ENCODE measurements at places on chromosomes 16 and 17. TPM values are rescaled to one million over a fixed set of nuclear protein-coding genes. Genes with fewer than 3 reads are reported as not detected.
A peak's percentile ranks its signal among the peaks of the same experiment; 100 is the strongest.

- no peak for DNase-seq
These were observed 276.7 kb downstream of the FTO start for GRCh38 chr16:53980675-53981074.

- DNase-seq: no peak
These were observed 15.8 kb downstream of the TMEM98 start for GRCh38 chr17:32943647-32944191.

GRCh38 chr17:20262226-20263114 lies 204.9 kb downstream of the LGALS9B start:
- peak; percentile 34 for DNase-seq

DNA sequence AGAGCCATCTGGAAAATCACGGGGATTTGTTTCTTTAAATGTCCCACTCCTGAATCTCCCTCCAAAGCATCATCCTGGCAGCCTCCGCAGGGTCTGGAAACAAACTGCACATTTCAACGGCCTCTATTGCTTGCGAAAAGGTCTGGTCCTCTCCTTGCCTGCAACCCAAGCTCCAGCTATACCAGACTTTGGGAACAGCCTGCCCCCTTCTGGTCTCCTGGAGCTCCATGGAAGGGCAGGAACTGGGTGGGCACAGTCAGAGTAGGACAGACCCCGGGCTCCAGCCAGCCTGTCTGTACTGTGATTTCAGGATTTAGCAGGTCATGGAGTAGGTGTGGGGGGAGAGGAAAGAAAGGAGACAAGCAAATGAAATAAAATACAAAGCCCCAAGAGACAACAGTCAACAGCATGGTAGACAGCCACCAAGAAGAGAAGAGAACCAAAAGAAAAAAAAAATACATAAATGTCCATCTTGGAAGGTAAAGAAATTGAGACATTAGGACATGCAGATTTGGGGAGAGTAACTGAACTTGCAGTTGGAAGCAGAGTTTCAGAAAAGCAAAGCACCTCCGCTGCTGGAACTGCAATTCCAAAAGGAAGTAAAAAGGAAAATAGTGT lies 2.7 kb downstream of the XYLT1 start:
- DNase-seq: peak; percentile 80

Gene PKMYT1
- total RNA-seq: 128 TPM

Gene UMOD
- not detected for total RNA-seq

Measured in activated naive CD4-positive, alpha-beta T cell treated with anti-CD3 and anti-CD28 coated beads for 36 hours (primary cell).